Stimulated activated CD8-positive, alpha-beta memory T cell treated with anti-CD3 and anti-CD28 coated beads, Interleukin-7, amount 100 ng/mL, for 24 hours (primary cell): ENCODE measurements at places on chromosomes 2 and 18.
A peak's percentile ranks its signal among the peaks of the same experiment; 100 is the strongest.

GRCh38 chr2:166152064-166152463, 24.2 kb upstream of the SCN1A start:
- no peak for DNase-seq

DNA sequence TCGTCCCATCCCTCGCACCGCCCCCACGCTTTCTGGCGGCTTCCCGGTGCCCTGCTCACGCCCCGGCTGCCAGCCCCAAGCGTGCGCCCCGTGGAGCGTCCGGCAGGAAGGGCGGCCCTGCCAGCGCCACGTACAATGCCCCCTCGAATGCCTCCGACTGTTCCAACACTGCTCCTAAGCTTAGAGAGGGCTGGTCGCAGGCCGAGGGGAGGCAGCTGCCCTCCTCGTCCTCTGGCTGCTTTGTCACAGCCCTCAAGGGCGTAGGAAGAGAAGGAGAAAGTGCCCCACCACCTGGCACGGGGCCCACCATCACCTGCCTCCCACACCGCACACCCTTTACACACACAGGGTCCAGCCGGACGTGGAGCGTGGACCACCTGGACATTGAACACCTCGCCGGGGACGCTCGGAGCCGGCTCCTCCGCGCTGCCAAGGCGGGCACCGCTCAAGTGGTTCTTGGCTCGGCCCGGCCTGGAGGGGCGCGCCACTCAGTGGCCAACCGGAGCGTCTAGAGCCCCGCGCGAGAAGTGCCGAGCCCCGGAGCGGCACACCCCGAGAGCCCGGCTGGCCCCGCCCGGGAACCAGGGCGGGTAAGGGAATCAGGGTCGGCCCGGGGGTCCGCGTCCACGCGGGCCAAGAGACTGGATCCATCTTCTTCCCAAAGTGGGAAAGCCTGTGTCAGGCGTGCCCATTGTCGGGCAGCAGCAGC, 830 bp downstream of the DNER start:
- DNase-seq = peak; percentile 7

DNA sequence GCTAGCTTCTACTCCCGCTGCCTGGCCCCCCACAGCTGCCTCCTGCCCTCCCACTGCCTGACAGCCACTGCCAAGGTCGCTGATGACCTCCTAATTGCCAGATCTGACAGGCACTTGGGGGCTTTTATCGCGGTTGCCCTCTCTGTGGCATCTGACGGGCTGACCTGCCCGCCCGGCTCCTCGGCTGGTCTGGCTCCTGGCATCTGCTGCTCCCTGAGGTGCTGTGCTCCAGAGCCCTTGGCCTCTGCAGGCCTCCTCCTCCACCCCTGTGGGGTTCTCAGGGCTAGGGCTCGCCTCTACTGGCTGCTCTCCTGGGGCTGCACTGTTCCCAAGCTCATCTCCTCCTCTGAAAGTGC, 43.1 kb downstream of the INHBB start:
- DNase-seq = no peak

GRCh38 chr2:60331115-60331809, 222.2 kb downstream of the BCL11A start:
- no peak for DNase-seq

DNA sequence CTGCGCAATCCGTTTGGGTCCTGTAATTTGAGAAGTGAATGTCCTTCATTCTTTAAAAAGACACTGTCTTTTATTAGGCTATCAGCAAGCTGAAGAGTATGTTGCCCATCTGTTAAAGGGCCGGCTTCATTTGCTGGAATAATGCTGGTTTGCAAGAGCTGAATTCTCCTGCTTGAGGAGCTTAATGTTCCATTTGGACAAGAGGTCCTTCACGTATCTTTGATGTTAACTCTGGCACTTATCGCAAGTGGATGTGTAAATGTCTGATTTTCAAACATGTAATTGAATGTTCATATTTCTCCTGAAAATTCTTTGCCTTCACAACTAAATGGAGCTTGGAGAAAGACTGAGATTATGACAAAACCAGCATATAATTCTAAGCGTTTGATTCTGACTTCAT, 280.8 kb upstream of the NRP2 start:
- DNase-seq = no peak

GRCh38 chr2:234715671-234716250, 218.9 kb upstream of the ARL4C start:
- DNase-seq = no peak

- no peak for DNase-seq
Observed at GRCh38 chr2:70999362-70999761, 4.7 kb upstream of the TEX261 start.

GRCh38 chr2:39852831-39853230, 73.8 kb upstream of the THUMPD2 start:
- DNase-seq = no peak

- DNase-seq = no peak
Observed at GRCh38 chr2:67453310-67453709, 56.2 kb downstream of the ETAA1 start.

- DNase-seq = no peak
Observed at GRCh38 chr18:23824240-23824639, 135.0 kb downstream of the LAMA3 start.

- DNase-seq = no peak
Observed at GRCh38 chr2:236862961-236863728, 222.5 kb upstream of the COPS8 start.

DNA sequence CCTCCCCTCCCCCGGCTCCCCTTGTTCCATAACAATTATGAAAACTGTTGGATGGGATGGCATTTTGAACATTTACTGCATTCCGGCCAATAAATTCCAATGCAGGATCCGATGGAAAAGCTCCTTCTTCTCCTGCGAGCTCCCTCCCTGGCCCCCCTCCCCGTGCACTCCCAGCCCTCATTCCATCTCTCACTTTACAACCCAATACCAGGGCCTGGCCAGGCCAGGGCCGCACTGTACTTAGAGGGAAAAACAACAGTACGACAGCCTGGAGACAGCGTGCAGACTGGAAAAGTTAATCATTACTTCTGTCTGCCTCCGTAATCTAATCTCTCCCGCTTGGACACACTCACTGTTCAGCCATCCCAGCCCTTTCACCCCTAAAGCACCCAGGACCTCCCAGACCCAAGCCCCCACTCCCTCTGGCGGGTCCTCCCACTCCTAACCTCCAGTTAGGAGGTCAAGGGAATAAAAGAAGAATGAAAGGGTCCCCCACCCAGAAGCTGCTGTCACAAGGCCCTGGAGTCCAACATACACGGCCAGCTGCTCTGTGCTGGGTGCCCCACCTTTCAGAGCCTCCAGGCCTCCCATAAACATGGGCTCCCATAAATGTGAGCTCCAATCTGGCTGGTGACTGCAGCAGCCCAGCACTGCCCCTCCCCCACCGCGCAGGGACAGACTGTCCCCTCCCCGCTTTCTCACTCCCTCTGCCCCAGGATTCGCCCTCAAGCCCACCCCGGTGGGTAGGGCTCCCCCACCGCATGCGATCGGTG, 20.6 kb downstream of the SMAD7 start:
- no peak for DNase-seq

DNA sequence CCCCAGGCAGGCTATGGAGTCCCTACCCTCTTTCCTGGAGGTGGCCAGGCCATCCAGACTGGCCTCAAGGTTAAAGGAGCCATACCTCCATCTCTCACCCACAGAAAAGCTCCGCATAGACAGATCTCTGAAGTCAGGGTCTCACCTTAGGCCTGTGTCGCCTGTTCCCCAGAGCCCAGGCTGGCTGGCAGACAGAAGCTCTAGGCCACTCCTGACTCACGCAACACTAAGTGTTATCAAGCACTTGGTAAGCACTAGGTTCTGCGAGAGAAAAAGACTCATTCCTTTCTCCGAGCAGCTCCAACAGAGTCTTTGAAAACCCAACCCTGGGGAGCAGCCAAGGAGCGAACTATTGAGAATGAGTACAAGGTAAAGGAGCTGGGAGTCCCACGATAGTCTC, 6.1 kb downstream of the SMAD7 start:
- DNase-seq = no peak

DNA sequence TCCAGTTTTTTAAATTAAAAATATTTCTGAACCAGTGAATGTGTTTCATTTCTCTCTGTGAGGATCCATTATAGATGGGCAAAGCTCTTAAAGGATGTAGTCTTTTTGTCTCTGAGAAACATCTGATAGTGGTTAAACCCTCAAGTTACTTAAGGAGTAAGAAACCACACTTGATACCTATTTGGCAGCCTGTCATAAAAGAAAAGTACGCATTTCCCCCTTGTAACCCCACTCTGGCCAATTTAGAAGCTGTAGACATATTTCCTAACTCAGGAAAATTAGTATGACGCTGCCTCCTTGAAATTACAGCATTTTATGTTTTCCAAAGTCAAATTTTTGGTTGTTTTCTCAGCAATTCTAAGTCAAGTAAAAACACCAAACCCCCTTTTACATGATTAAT, 2.0 kb downstream of the STAT4 start:
- DNase-seq = no peak

DNA sequence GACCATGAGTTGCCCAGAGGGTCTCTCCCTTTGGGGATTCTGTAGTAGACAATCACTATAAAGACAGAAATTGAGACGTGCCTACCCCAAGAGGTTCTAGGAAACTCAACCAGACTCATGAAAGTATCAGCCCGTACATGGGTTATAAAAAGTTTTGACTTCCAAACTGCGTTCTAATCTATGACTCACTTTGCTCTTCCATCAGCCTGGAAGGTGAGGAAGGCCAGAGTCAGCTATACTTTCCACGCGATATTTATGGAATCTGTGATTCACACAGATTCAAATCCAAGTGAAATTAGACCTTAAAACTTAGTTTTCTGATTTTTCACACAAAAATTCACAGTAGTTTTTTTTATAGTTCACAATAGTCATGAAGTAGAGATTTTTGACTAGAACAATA, 7.7 kb upstream of the LYPD1 start:
- no peak for DNase-seq

- no peak for DNase-seq
Observed at GRCh38 chr2:65231121-65231520, 3.5 kb downstream of the ACTR2 start.

- no peak for DNase-seq
Observed at GRCh38 chr2:98170076-98170475, 83.1 kb downstream of the VWA3B start.
